ENCODE measurements at places on chromosomes 7 and 10.
A peak's percentile ranks its signal among the peaks of the same experiment; 100 is the strongest.

GRCh38 chr7:77458786-77459185, 42.6 kb upstream of the GSAP start:
- DNase-seq: no peak

GRCh38 chr10:100812978-100813377, 67.6 kb downstream of the PAX2 start:
- no peak for DNase-seq

GRCh38 chr10:59651902-59652301, 57.7 kb downstream of the SLC16A9 start:
- no peak for DNase-seq

GRCh38 chr10:131816941-131817700, 83.7 kb upstream of the PPP2R2D start:
- DNase-seq: no peak

DNA sequence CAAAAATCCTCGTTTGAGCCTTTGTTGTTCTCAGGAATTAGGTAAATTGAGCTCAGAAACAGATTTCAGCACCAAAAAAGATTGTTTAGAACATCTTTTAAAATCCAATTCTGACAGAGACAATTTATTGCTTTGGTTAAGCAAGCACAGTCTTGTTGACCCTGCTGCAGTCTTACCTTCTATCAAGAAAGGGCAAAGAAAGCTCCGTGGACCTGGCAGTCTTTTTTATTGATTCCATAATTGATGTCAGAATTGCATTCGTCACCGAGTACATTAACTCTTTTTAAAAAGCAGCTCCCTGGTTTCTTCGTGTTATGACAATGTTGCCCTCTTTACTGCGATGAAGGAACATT, 334.8 kb downstream of the FGFR2 start:
- DNase-seq: no peak

GRCh38 chr10:103581499-103581898, 88.0 kb downstream of the NEURL1 start:
- no peak for DNase-seq

DNA sequence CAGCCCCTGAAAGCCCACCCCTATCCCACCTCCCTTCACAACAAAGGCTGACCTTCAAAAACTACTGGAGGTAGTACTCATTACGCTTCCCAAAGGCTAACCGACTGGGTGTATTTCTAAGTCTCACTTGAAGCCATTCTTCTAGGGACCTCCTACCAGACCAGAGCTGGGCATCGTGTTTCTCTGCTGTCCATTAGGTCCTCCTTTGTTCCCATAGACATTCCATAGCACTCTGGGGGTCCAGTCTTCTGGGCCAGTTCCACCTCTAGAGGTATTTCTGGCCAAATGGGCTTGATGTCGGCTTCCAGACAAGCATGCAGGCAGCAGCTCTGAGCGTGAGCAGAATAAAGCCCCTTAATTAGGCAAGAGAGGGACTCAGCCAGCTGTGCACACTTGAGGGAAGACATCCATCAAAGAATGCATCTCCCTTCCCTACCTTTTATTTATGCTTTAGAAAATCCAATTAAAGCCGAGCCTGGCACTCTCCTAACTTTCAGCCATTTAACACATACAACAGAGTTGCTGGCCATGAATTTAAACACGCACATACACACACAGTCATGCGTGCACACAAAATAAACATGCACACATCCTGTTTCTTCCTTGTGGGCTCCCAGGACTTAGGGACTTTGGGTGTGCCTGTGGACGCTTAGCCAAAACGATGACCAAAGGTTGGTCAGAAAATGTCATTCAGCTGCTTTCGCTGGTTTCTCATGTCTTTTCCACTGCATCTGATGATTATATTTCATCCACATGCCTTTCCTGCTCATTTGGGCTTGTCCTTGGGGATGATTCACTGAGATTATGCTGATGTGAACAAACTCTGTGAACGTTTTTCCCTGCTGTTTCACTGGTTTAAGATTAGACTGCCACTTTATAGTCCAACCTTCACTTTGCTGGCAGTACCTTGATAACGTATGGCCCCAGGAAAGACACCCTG, 362.0 kb upstream of the NFE2L3 start:
- peak; percentile 12 for DNase-seq

GRCh38 chr7:36315309-36315944, 74.2 kb upstream of the ANLN start:
- no peak for DNase-seq
